ENCODE measurements at places on chromosomes 12 and 14.

DNA sequence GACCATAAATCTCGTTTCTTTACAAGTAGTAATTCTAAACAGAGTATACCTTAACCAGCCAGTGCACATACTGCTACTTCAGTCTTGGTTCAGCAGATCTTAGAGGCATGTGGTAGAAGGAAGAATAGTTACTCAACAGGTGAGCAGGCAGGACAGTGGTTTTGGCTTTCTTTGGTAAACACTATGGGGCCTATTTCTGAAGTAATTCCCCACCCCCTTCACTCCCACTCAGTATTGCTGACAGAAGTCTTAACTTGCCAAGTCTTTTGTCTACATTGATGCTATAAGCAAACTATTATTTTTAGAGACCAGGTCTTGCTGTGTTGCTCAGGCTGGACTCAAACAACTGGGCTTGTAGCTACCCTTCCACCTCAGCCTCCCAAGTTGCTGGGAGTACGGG, 68.5 kb downstream of the FBXO34 start:
- no peak for DNase-seq

DNA sequence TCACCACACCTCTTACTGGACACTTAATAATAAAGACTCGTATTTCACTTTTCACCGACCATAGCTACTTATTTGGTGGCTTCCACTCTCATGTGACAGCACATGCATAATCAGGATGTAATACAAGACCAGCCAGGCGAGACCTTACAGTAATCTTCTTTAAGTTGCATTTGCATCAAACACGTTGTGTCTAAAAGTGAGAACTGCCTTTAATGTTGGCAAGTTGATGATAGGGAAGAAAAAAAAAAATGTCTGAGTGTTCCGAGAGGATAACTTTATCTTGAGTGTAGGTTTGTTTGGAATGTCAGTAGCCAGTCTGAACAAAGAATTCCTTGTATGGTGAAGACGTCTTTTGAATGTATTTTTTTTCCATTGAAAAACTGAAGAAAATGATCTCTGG, 440.4 kb downstream of the ADAMTS20 start:
- DNase-seq = no peak

GRCh38 chr14:72126561-72126960, 194.3 kb downstream of the RGS6 start:
- DNase-seq = no peak

DNA sequence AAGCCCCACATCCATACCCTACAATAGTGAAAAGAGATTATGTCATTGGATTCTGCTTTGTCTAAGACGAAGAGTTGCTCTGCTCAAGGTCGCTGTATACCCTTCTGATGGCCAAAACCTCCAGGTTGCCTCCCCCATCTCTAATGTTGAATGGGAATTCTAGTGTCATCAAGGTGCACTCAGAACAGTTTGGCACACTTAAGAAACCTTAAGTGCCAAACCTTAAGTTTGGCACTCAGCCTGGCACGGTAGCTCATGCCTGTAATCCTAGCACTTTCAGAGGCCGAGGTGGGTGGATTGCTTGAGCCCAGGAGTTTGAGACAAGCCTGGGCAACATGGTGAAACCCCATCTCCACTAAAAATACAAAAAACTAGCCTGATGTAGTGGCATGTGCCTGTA, 1245.6 kb upstream of the SEL1L start:
- no peak for DNase-seq

GRCh38 chr14:66859063-66859671, 330.1 kb upstream of the GARIN2 start:
- DNase-seq = no peak

DNA sequence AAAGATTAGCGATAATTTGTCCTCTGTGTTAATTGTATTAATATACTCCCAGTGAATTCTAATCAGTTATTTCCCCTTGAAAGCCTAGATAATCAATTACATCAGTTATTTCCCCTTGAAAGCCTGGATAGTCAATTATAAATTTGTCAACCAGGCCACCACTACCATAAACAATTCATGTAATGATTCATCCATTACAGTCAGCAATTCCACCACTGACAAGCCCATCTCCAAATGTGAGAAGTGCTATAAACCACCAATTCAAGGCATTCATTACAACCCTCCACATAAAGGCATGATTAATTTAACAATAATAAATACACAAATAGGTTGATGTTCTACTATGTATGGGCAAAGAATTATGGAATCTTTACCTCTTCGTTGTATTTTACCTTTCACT, 40.9 kb downstream of the INTS13 start:
- DNase-seq = no peak

DNA sequence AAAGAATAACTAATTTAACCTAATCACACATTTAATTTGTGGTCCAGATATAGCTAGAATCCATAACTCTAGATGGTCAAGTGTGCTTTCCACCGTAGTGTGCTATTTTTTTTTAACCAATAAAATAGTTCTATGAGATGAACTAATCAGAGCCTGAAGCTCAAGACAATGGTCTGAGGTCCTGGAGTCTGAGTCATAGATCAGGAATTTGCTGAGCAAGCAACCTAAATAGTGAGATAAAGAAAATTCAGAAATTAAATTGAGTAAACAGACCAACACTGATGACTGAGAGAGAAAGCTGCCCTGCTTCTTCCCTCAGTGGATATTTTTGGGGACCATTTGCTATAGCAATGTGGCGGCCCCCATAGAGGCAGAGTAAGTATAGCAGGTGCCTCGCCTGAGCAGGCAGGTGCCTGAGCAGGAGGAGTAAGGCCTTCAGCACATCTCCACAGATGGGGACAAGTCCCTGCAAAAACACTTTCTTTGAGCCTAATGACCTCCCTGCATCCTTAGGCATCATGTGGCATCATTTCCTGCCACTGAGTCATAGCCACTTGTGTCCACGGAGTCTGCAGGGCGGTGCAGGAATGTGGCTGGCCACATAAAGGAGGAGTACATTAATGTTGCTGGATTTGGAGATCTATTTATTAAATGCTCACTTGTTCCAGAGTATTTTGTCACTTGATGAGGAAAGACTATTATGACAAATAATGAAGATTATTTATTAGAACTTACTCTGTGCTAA, 13.9 kb upstream of the CLEC4E start:
- DNase-seq = no peak

GRCh38 chr14:26867171-26867757, 269.4 kb upstream of the NOVA1 start:
- no peak for DNase-seq

All from stimulated activated CD4-positive, alpha-beta T cell treated with anti-CD3 and anti-CD28 coated beads, Interleukin-1b, Interleukin-23, amount 100 ng/mL, for 1 hour (primary cell).